ENCODE measurements at places on chromosomes 6 and 20.

GRCh38 chr6:105825210-105825609 lies 260.9 kb upstream of the PRDM1 start:
- DNase-seq, result no peak

DNA sequence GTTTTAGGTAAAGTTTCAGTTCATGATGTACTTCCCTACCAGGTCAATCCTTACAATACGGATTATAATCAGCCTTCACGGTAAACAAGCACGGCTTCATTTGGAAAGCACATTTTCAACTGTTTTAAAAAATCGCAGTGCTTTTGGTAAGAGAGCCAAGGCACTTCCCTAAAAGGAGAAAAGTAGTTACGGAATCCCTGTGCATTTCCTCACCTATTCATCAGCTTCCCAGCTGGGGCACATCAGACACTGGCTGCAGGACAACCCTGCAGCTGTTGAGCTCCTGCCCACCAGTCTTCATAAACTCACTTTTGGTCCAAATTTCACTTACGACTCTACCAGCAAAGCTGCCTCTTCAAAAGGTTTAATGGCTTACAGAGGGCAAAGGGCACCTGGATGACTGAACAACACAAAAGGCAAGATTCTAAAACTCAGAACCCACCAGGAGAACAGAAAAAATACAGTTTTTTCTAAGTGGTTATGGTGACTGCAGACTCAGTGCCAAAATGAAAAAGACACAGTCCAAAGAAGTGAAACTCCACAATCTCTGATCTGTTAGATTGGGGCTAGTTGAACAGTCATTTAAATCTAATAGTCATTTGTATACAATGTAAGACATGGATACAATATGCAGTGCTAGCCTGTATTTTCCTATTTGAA lies 7.5 kb downstream of the SNX5 start:
- no peak for DNase-seq

GRCh38 chr20:6623989-6624388 lies 143.5 kb upstream of the BMP2 start:
- no peak for DNase-seq

- no peak for DNase-seq
These were observed 123.3 kb downstream of the INSM1 start for GRCh38 chr20:20491110-20491783.

GRCh38 chr6:101352316-101352715 lies 41.2 kb upstream of the GRIK2 start:
- DNase-seq, result no peak

DNA sequence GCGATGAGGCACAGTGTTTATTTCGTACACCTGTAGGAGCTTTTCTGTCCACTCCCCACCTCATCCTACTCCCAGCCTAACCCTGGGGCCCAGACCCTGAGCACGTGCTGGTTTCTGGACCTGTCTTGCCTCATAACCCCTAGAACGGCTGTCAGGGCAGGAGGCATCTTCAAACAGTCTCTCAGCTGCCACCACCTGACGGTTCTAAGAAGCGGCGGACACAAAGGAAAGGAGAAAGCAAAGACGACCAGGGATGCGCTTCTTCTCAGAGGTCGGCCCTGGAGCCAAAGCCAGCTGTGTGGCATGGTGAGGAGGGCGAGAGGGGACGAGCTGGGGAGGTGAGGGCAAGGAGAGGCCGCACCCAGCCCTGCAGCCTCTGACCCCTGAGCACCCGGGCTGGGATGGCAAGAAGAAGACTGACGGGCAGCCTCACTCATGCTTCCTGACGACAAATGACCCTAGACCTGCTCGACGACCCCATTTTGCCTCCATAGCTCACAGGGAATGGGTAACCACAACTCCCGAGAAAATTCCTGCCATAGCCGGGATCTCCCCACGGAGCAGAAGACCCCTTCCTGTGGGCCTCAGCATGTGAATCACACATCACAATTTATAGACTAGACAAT lies 62.1 kb downstream of the WDR27 start:
- DNase-seq, result no peak

GRCh38 chr20:9573335-9574151 lies 59.2 kb downstream of the LAMP5 start:
- DNase-seq, result no peak

DNA sequence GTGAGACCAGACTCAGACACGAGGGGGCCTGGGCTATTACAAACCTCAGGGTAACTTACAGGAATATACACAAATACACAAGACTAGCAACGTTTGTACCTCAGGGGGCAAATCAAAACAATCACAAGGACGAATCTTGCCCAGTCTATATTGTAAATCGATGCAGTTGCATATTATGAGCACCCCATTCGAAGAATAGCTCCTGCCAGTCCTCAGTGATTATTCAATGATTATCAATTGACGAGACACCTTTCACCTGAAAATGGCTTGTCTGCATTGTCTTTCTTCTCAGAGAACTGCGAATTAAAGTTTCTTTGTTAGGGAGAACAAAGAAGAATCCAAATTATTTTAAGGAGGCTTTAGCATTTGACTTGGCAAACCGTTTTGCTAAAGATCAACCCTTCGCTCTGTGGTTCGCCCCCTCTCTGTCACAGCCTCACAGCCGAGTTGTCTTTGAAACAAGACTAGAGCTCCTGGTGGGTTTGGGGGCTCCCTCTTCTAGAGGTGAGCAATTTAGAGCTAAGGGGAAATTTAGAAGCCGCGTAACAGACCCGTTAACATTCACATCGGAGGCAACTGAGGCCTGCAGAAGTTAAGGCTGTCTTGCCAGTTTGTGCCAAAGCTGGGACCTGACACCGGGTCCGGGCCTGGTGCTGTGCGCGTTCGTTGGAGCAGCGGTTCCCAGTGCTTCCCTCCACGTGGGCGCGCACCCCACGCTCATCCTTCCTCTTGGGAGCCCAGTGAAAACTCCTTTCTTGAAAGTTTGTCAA lies 24.9 kb upstream of the MAP3K7 start:
- no peak for DNase-seq

GRCh38 chr6:148389086-148389485 lies 46.4 kb downstream of the SASH1 start:
- no peak for DNase-seq

GRCh38 chr6:80530103-80530502 lies 423.6 kb downstream of the BCKDHB start:
- no peak for DNase-seq

DNA sequence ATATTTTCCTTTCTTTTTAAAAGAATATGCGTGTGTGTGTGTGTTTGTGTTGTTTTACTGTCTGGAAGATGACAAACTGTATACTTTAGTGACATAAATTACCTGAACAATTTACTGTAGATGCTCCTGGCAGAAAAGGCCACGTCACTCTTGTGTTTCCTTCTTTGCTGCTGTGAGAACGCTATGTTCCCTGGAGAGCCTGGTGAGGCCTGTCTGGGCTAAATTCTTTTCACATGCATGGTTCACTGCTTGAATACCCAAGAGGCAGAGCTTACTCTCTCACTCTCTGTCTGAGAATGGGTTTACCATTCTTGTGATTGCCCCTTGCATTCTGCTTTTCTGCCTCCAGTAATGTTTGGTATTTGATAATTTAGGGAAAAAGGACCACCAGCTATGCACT lies 64.3 kb downstream of the EDN1 start:
- DNase-seq, result no peak

GRCh38 chr6:24273096-24273870 lies 84.6 kb downstream of the DCDC2 start:
- DNase-seq, result no peak

GRCh38 chr6:149614337-149614736 lies 34.2 kb downstream of the KATNA1 start:
- no peak for DNase-seq

DNA sequence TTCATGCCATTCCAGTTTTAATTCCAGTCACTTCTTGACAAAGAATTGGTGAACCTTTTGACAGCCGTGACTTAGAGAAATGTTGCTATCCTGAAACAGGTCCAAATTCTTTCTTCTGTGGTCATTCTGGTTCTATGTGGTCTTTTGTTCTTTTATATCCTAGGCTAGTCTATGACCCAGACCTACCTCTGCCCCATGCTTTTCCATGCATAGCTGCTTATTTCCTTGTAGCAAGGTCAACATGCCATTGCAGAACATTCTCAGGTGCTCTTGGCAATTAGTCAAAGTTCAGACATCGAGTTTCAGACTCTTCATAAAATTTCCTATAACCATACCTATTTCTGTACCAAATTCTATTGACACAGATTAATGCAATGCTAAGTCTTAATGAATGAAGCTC lies 202.6 kb downstream of the PLCB1 start:
- DNase-seq, result no peak

DNA sequence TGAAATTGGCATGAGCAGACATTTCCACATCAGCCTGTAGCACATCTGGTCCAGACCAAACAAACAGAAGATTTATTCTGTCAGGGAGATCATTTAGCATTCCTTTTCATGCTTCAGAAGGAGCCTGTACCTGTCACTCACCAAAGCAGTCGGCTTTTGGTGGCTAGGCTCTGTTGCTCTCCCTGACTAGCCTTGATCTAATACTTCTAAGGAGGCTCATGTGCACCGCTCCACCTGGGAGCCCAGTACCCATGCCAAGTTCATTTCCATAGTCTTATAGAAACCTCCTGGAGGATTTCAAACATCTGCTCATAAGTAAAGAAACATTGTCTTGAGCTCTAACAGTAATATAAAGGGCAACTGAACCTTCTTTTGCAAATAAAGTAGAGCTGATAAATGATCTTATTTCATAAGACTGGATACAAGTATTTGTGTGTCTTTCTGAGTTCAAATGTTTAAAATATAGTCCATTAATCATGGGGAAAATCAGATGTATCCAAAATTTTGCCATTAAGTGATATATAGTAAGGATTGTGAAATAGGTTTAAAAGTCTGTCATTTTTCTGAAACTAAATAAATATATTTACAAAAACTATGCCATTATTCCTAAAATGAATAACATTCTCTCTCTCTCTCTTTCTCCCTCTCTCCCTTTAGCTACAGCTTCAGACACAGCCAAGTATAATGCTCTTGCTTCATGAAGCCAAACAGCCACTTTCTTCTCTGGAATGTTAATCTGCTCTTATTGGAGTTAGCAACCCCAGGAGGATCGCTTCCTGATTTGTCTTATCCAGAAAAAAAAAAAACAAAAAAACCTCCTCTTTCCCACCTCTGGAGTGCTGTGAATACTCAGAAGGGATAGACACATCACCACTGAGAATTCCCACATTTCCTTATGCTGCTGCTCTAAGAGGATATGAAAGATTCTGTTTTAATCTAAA lies 192.7 kb upstream of the TFAP2D start:
- DNase-seq, result no peak

- no peak for DNase-seq
These were observed 61.1 kb downstream of the TBC1D7 start for GRCh38 chr6:13267142-13267651.

DNA sequence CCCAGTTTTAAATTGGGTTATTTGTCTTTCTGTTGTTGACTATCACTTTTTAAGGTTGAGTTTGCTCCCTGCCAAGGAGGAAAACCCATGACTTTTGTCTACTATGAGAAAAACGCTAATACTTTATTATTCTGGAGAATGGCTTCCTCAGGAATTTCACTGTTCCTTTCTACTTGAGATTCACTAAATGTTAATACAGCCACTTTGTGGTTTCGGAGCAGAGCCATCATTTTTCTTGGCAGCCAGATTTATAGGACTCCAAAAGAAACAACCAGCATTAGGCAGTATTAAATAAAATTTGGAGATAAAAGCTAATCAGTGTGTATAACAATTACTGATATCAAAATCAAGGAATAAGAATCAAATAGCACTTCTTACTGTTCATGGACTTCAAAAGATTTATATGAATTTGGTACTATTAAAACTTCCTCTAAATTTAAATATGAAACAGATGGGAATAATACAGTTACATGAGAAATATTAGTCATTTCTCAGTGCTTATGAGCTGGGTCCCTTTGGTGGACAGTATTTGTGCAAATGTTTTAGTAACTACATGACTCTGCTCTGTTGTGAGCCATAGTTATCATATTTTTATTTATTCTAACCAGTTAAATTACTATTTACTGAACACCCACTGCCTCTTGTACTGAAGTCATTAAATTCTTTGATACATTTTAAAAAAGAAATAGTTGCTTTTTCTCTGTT lies 64.1 kb upstream of the FBXO30 start:
- DNase-seq, result no peak

GRCh38 chr6:136365776-136366354 lies 76.2 kb upstream of the BCLAF1 start:
- no peak for DNase-seq

DNA sequence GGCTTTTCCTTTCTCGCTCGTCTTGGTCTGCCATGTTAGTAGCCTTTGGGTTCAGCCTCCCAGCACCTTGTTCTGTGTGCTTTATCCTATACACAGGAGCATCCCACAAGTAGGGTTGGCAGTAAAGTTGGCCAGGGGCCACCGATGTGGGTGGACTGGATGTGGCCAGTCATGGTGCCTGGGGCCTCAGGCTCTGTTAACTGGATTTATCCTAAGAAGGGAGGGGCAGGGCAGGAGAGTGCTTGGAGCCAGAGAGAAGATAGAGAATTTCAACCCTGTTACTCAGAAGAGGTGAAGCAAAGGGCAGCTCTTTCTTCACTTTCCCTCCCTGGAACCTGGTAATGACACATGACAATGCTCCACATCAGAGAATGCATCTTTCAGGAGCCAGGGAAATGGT lies 14.1 kb upstream of the SIRPB2 start:
- DNase-seq, result no peak

GRCh38 chr20:34876406-34877282 lies at the start of gene ACSS2:
Gene ACSS2, plus strand, starts transcription at chr20:34876612. Its CDS starts 34 bp downstream, at chr20:34876646.
- peak; percentile 84 for DNase-seq
